NCI-H2171 treated with DMSO at 0.1 percent for 48 hours (cell line): ENCODE measurements at places on chromosomes 5 and 9.

- DNase-seq: no peak
These were observed 950.7 kb upstream of the TYRP1 start for GRCh38 chr9:11742471-11742870.

GRCh38 chr5:9335269-9335668, 210.6 kb downstream of the SEMA5A start:
- no peak for DNase-seq

- no peak for DNase-seq
These were observed 596 bp downstream of the SLC28A3 start for GRCh38 chr9:84339962-84340361.

DNA sequence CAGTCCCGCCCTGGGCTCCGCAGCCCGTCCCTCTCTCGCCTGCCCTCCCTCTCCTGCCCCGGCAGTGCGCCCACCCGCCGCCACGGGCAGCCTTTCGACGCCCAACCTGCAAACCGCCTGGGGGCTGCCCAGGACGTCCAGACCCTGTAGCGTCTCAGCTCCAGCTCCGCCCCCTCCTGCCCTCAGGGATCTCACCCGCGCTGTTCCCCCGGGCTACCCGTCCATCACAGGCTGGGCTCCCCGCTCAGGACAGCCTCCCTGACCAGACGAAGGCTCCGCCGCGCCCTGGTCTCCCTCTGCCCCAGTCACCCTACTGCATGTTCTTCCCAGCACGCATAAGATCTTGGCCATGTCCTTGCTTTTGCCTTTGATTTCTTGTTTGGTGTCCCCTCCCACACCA, 1.4 kb downstream of the RASGEF1C start:
- no peak for DNase-seq

GRCh38 chr9:129278391-129279237, 100.6 kb upstream of the IER5L start:
- DNase-seq: peak; percentile 96
